ENCODE measurements at places on chromosomes 1 and 21.

DNA sequence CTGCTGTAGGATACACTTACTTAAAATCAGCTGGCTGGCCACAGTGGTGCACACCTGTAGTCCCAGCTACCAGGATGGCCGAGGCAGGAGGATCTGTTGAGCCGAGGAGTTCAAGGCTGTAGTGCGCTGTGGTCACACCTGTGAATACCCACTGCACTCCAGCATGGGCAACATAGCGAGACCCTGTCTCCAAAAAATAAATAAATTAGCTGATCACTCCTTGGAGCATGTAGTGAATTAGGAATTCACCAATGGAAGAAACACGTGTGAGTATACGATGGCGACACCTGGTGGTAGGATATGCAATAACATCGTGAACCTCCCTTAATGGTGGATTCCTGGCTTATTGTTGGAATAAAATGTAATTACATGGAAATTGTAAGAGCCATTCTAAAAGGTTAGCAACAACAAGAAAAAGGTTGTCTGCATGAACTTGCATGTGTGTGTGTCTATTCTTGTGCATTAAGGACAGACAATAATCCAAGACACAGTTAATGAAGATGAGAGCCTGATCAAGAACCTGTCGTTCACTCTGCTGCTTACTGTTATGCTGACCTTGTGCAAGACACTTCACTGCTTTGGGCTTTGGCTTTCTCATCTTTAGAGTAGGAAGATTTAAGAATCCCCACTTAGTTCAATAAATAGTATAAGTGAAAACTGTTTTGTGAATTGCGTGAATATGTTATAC is 38.6 kb upstream of the COX20 start:
- peak; percentile 57 for DNase-seq

- no peak for DNase-seq
These were observed 26.2 kb downstream of the ARHGEF10L start for GRCh38 chr1:17565461-17566252.

- no peak for DNase-seq
These were observed 231.9 kb downstream of the TOMM20 start for GRCh38 chr1:234896477-234897389.

GRCh38 chr1:93313026-93313425 is 32.7 kb upstream of the DR1 start:
- DNase-seq: no peak

- no peak for DNase-seq
These were observed 107.3 kb downstream of the HMGB4 start for GRCh38 chr1:33971018-33971710.

GRCh38 chr1:230868736-230869385 is 540 bp upstream of the C1orf198 start:
- peak; percentile 80 for DNase-seq

- DNase-seq: no peak
These were observed 63.1 kb downstream of the COQ8A start for GRCh38 chr1:227003165-227003564.

- DNase-seq: peak; percentile 79
These were observed 212.2 kb downstream of the LYPLAL1 start for GRCh38 chr1:219385787-219386427.

GRCh38 chr1:163799190-163799805 is 477.5 kb downstream of the NUF2 start:
- DNase-seq: no peak

- no peak for DNase-seq
These were observed 55.0 kb downstream of the SLC35D1 start for GRCh38 chr1:66998972-66999371.

DNA sequence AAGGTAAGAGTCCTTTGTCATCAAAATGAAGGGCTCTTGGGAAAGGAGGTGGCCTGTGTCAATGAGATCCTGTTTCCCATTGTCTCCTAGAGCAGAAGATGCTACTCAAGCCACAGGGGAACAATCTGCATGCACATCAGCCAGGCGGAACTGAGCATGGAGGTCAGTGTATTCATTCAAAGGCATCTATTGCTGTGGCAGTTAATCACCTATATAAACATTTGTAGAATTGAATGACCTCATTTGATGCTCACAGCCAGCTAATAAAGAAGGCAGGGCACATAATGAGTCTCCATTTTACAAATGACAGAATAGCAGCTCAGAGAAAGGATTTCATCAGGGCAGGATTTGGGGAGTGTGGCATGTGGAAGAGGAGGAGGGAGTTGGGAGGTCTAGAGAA is 5.7 kb upstream of the FYB2 start:
- peak; percentile 23 for DNase-seq

- DNase-seq: no peak
These were observed 55.8 kb downstream of the C1orf198 start for GRCh38 chr1:230812568-230812967.

GRCh38 chr21:36478941-36479340 is 981 bp downstream of the CLDN14 start:
- DNase-seq: no peak

DNA sequence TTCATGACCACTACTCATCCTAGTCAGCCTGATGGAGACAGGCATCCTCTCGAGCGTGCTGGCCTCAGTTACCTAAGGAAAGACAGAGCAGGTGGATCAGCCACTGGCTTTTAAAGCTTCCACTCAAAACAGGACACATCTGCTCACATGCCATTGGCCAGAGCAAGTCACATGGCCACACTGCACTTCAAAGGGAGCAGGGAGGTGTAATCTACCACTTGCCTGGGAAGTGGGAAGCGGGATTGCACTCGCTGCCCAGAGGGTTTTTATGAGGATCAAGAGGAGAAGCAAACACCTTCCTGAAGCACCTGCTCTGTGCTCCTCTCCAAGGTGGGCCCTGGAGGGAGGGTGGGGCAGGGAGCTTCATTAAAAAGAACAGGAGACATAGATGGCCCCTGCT is 108.0 kb downstream of the TAS1R2 start:
- no peak for DNase-seq

GRCh38 chr1:23825762-23826522 is 713 bp upstream of the HMGCL start:
- DNase-seq: no peak

GRCh38 chr1:245056913-245057312 is 97.9 kb upstream of the KIF26B start:
- DNase-seq: no peak

Data from NCI-H1092 treated with DMSO at 0.1 percent for 48 hours (cell line).